ENCODE measurements at places on chromosomes 1 and 21. TPM values are rescaled to one million over a fixed set of nuclear protein-coding genes. Genes with fewer than 3 reads are reported as not detected.

NBPF11 gene
- polyA plus RNA-seq = 19.3 TPM

WNT2B gene
- polyA plus RNA-seq = 7.5 TPM

TSPEAR gene
- 0.55 TPM for polyA plus RNA-seq

IGSF9 gene
- polyA plus RNA-seq = 107 TPM

CBR3 gene
- 2.4 TPM for polyA plus RNA-seq

OR2T33 gene
- polyA plus RNA-seq = not detected

DNA sequence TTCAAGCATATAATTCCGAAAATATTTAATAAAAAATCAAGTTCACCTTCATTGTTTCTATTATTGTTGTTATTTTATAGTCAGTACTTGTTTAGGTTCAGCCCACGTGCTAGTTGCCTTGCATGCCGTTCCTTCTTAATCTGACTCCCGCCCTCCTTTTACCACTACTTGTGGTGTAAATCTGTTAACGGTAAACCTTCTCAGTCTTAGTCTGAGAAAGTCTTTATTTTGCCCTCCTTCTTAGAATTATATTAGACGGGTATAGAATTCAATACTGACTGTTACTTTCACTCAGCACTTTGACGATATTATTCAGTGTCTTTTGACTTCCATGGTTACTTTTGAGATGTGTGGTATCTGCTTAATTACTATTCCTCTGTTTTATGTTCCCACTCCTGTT lies 104.8 kb downstream of the RGL1 start:
- no peak for DNase-seq
- H3K27ac ChIP-seq = no peak overlapping the region
- peaks cover 90% of the 10 kb centered on the region for H3K36me3 ChIP-seq

GRCh38 chr1:15523104-15524020 lies 653 bp downstream of the CASP9 start:
- peak overlapping the region; percentile 69 for H3K4me3 ChIP-seq
- peak overlapping the region; percentile 82 for H3K27ac ChIP-seq
- no peaks in the 10 kb centered on the region for H3K27me3 ChIP-seq
- no peak for DNase-seq

DNA sequence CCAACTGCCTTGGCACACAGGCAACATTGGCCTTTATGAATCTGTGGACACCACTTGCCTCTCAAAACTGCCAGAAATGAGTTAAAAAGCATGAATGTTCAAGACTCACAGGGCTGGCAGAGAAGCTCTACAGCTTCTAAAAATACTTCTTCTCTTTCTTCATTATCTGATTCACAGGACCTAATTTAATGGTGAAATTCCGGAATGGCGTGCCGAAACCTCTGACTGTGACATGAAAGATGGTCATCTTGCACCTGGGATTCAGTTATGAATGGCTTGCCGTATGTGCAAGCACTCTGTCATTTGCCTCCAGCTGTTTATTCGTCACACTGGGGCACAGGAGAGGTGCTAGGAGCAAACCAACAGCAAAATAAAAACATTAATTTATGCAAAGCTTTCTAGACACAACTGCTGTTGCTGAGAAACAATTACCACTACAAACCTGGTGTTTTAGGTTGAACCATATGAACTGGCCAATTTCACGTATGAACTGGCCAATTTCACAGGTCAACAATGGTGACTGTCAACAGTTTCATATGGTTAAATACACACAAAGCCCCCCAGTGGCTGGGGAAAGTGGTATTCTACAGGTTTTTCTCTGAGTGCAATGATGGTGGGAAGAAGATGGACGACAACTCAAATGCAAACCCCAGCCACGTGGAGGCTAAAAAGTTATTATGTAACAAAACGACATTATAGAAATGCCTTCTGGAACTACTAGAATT lies 648.3 kb downstream of the KIF26B start:
- H3K4me3 ChIP-seq = no peak overlapping the region
- H3K4me1 ChIP-seq = peaks cover under 1% of the 10 kb centered on the region
- DNase-seq = no peak
- no peaks in the 10 kb centered on the region for H3K27me3 ChIP-seq
- H3K36me3 ChIP-seq = no peaks in the 10 kb centered on the region

- DNase-seq = no peak
- no peak overlapping the region for H3K27ac ChIP-seq
These were observed 82.5 kb upstream of the DPH5 start for GRCh38 chr1:101108111-101108500.

- H3K27ac ChIP-seq = peak overlapping the region; percentile 98
- DNase-seq = no peak
- peak overlapping the region; percentile 70 for H3K4me3 ChIP-seq
- H3K4me1 ChIP-seq = peaks cover 37% of the 10 kb centered on the region
- H3K36me3 ChIP-seq = no peaks in the 10 kb centered on the region
- H3K27me3 ChIP-seq = no peaks in the 10 kb centered on the region
These were observed 2.4 kb downstream of the F11R start for GRCh38 chr1:161018631-161018930.

DNA sequence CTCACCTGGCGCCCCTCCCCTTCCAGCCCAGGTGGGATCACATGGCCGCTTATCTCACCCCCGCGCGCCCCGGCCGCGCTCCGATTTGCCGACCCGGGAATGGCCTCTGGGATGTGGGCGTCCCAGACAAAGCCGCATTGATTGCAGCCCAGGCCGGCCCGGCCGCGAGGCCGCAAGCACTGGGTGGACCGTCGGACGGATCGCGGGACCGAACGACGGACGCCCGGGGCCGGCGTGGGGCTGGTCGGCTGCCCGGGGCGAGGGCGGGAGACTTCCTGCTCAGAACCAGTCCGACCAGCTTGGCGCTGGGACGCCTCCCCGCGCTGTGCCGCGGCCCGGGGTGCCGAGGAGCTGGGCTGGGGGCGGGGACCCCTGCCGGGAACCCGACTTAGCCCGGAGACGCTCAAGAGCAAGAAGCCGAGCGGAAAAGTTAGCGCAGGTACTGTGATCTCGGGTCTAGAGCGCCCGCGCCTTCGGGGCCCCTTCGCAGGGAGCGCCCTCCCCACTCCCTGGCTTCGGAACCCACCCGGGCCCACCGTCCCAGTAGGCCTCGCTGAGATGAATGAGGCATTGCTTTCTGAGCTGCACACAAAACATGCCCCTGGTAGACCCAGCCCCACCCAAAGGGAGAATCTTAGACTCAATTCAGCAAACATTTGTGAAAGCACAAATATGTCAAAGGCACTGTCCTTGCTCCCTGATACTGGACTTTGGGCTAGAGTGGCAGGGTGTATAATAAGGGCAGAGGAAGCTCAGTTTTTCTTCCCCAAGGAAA lies 415 bp upstream of the LAD1 start:
- peak overlapping the region; percentile 91 for H3K4me3 ChIP-seq
- peaks cover 7% of the 10 kb centered on the region for H3K36me3 ChIP-seq
- peaks cover 65% of the 10 kb centered on the region for H3K4me1 ChIP-seq
- H3K27me3 ChIP-seq = peaks cover 17% of the 10 kb centered on the region

DNA sequence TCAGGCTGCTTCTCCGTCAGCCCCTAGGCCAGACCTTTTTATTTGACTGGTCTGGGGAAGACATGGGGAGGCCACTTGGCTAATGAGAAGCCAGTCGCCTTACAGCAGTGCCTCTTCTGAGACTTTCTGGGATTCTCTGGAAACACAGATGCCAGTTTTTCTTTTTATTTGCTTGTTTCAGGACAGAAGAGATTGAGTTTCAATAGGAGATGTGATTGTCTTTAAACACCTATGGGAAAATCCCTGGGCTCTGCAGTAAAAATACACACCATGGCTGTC lies 15.4 kb upstream of the BTG2 start:
- H3K4me3 ChIP-seq = peak overlapping the region; percentile 4
- no peak for DNase-seq
- H3K27me3 ChIP-seq = no peaks in the 10 kb centered on the region
- peaks cover 73% of the 10 kb centered on the region for H3K4me1 ChIP-seq

GRCh38 chr21:38556390-38556789 lies 58.1 kb upstream of the ERG start:
- H3K4me3 ChIP-seq = no peak overlapping the region
- no peak for DNase-seq
- H3K4me1 ChIP-seq = no peaks in the 10 kb centered on the region
- no peaks in the 10 kb centered on the region for H3K36me3 ChIP-seq
- no peak overlapping the region for H3K27ac ChIP-seq

GRCh38 chr1:66729119-66729518 lies 23.1 kb upstream of the DYNLT5 start:
- no peak for DNase-seq
- no peaks in the 10 kb centered on the region for H3K36me3 ChIP-seq
- H3K4me1 ChIP-seq = no peaks in the 10 kb centered on the region
- no peaks in the 10 kb centered on the region for H3K27me3 ChIP-seq
- H3K27ac ChIP-seq = no peak overlapping the region

DNA sequence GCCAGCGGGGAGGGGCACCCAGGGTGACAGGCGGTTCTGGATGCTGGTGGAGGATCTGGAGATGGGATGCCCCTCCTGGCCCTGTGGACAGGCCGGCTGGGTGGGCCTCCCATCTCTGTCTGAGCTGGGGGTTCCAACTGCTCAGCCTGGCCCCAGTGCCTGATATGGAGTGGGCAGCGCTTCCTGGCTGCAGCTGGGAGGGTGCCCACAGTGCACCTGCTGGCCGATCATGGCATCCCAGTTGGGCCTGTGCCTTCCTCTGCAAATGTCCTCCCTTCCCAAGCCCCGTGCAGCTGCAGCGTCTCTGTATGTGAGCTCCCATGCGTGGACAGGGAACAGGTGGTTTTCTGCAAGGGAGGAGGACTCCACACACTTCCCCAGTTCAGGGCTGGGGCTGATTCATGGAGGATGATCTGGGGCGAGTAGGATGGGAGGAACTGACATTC lies 2.1 kb downstream of the PFKL start:
- H3K27ac ChIP-seq = peak overlapping the region; percentile 98
- peaks cover 14% of the 10 kb centered on the region for H3K36me3 ChIP-seq
- no peaks in the 10 kb centered on the region for H3K27me3 ChIP-seq
- DNase-seq = no peak
- peak overlapping the region; percentile 75 for H3K4me3 ChIP-seq
- peaks cover 56% of the 10 kb centered on the region for H3K4me1 ChIP-seq

DNA sequence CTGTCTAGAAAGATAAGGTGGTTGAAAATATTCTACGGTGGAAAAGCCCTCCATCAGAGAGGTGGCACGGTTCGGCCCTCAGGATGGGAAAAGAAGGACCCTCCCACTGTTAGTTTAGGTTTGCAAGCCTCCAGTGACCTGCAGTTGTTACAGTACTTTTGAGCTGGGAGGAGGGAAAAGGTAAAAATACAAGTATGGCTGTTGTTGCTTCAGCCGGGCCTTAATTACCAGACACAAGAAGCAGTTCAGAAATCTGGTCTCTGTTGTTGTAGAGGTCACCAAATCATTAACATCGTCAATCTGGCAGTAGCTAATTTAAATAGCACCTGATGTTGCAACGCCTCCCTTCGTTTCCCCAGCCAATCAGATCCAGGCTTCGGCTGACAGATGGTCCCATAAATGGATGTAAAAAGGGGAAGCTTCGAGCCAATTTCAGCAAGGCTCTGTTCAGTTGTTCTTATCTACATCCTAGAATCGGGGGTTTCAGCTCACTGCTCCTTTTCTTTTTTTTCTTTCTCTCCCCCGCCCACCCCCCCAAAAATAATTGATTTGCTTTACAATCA lies at the start of gene ELAVL4:
TSS of gene ELAVL4 (plus strand) at position 424 of the 563 bp plus-strand sequence. CDS start 270 bp downstream, outside the sequence.
- H3K4me3 ChIP-seq = peak within 1 kb of the TSS; percentile 27
- H3K27ac ChIP-seq = peak within 1 kb of the TSS; percentile 62
- H3K36me3 ChIP-seq = no peaks in the 10 kb centered on the region

- H3K36me3 ChIP-seq = no peaks in the 10 kb centered on the region
- no peak overlapping the region for H3K27ac ChIP-seq
- no peak overlapping the region for H3K4me3 ChIP-seq
- H3K27me3 ChIP-seq = no peaks in the 10 kb centered on the region
- DNase-seq = no peak
- peaks cover 6% of the 10 kb centered on the region for H3K4me1 ChIP-seq
These were observed 60.7 kb downstream of the HSF2BP start for GRCh38 chr21:43598416-43599120.

GRCh38 chr1:102970496-102971078 lies 137.7 kb downstream of the COL11A1 start:
- peak; percentile 8 for DNase-seq
- H3K36me3 ChIP-seq = no peaks in the 10 kb centered on the region
- no peak overlapping the region for H3K4me3 ChIP-seq
- H3K4me1 ChIP-seq = no peaks in the 10 kb centered on the region
- H3K27ac ChIP-seq = no peak overlapping the region

DNA sequence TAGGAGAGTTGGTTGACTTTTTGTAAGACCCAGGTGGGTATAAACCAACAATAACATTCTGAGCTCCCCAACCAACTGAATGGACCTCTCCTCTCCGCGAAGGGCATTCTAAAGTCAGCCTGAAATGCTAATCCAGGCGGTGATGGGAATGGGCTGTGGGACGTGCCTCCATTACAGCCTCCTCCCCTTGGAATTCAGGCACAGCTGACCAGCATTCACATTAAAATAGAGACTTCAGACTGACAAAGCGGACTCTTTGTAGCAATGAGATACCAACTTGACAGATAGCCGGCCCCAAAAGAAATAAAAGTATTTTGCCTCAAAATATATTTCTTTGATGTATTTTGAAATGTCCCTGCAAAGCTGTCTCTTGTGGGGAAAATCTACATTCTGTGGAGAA lies 101.7 kb downstream of the KIF26B start:
- H3K4me3 ChIP-seq = no peak overlapping the region
- H3K36me3 ChIP-seq = no peaks in the 10 kb centered on the region
- no peak for DNase-seq
- no peak overlapping the region for H3K27ac ChIP-seq
- no peaks in the 10 kb centered on the region for H3K27me3 ChIP-seq
- H3K4me1 ChIP-seq = peaks cover 12% of the 10 kb centered on the region

DNA sequence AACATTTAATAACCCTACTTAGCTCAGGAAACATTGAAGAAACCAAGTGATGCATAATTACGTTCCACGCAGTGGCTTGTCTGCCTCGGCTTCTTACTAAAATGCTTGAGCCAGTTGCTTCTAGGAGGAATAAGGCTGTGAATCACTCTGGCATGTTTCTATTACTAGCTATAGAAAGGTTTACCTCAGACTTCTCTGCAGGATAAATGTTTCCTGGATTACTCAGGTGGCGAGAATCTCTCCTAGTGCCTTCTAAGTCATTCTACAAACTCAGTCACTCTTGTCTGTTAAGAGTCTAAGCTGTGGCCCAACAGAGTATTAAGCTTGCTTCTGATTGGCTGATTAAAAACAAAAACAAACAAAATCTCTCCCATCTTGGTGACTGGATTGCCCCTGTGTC lies 92.0 kb upstream of the RALGPS2 start:
- H3K27me3 ChIP-seq = no peaks in the 10 kb centered on the region
- H3K4me1 ChIP-seq = no peaks in the 10 kb centered on the region
- no peaks in the 10 kb centered on the region for H3K36me3 ChIP-seq
- H3K27ac ChIP-seq = no peak overlapping the region

DNA sequence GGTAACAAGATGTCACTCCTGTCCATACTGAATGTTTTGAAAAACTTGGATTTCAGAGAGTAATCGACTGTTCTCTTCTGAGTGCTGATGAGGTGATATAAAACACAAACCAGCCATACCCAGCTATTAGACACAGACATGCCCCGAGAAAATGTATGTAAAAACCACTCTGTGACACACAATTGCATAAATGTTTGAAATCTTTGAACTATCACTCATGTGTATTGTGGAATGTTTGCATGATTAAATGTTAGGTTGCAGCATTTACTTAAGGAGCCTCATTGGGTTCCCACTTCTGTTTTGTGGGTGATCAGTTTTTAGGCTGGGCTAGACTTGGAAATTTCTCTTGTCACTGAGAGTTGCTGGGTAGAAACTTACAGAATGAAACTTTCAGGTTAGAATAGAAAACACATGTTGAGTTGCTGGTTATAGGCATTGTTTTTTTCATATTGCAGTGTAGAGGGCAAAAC lies 270.4 kb upstream of the B3GALT2 start:
- DNase-seq = peak; percentile 6
- no peak overlapping the region for H3K27ac ChIP-seq
- no peaks in the 10 kb centered on the region for H3K27me3 ChIP-seq
- H3K36me3 ChIP-seq = no peaks in the 10 kb centered on the region

Measured in large intestine (tissue), 12 donors.